ENCODE measurements at places on chromosomes 7 and 10. TPM values are rescaled to one million over a fixed set of nuclear protein-coding genes. Genes with fewer than 3 reads are reported as not detected.

The CYP17A1 gene
- total RNA-seq, result 1.1 TPM

GRCh38 chr7:136655414-136655813, 213.0 kb upstream of the CHRM2 start:
- no peak for DNase-seq

The PTPN20 gene
- 2.5 TPM for total RNA-seq

- no peak for DNase-seq
Measured at GRCh38 chr7:131501422-131501821, 55.0 kb downstream of the PODXL start.

DNA sequence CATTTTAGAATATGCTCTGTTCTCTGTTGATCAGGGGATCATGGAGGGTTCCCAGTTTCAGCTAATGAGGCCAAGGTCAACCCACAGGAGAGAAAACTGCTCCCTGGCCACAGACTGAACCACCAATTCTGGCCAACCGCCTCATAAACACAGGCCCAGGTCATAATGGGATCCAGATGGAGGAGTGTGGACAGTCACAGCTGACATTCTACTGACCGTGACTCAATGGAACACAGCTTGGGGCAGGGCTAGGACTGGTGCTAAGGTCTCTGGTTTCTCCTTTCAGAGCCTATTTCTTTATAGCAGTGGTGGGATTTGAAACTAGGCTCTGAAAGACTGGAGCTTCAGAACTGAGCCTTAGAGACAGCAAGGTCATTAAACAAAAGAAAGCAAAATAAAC, 68.3 kb downstream of the HIPK2 start:
- no peak for DNase-seq

DNA sequence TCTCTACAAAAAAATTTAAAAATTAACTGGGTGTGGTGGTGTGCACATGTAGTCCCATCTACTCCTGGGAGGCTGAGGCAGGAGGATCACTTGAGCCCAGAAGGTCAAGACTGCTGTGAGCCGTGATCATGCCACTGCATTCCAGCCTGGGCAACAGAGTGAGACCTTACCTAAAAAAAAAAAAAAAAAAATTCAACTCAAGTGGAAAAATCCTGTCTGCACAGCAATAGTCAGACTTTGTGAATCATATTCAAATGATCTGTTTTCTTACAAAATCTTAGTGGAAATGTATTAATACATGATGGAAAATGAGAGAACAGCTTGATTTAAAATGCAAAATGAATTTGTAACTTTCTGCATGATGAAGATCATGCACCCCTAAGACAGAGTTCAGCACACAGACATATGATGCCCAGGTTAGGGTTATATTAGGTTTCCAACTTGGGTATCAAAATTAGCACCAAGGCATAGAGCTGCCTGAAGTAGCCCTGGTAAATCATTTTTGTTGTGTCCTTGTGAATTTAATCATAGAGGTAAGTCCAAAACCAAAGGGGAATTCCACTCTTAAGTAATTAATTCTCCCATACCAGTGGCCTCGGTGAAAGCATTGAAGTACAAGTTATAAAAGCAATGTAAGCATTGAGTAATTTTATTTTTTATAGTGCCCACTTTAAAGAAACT, 93.8 kb downstream of the ADD3 start:
- no peak for DNase-seq

GRCh38 chr7:26662646-26663045, 201.7 kb downstream of the SKAP2 start:
- no peak for DNase-seq

GRCh38 chr7:80764132-80764531, 125.7 kb downstream of the CD36 start:
- DNase-seq, result no peak

DNA sequence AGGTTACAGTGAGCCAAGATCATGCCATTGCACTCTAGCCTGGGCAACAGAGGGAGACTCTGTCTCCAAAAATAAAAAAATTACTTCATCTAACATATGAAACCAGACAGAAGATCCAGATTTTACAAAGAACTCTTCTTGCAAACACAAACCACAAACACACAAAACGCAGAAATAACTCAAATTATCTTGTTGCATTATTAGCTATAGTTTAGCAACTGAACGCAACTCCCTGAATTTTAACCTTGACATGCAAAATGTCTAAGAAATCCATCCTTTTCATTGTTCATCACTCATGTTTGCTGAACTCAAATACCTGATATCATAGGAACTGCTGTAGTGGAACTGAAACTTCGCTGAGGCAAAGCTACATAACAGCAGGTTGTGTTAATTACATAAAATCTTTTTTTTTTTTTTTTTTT, 64.1 kb downstream of the MICU1 start:
- no peak for DNase-seq

GRCh38 chr10:68106656-68107055, 2.6 kb upstream of the MYPN start:
- no peak for DNase-seq

The SH2D4B gene
- total RNA-seq, result not detected

- no peak for DNase-seq
Measured at GRCh38 chr10:119518936-119519335, 23.6 kb downstream of the RGS10 start.

The CALCR gene
- 0.16 TPM for total RNA-seq

DNA sequence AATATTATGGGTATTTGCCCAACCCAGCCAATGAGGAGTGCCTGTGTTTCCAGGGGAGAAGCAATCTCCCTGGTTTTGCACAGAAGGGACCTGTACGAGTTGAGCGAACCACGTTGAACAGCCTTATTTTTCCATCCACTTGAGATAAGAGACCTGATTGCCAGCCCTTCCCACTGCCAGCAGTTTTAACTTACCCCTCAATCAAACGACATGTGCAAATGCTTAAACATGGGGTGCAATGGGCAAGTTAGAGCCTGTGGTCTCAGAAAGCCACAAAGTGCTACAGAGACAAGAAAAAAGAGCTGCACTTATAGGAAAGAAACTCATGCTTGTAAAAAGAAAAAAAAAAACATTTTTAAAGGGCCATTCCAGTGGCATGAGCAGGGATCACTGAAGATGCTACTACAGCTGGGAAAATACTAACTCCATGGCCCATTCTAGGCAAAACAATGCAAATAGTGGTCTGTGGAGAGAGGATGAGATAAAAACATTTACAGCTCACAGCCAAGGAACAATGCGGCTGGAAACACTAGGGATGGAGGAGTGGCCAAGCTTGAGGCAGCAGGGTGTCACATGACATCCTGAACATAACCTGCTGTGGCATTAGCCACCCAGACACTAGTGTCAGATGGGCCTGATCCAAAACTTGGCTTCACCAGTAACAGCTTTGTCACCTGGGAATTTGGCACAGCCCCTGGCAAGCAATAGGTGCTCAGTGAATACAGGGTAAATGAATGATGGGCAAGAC, 162.8 kb downstream of the ELMO1 start:
- DNase-seq, result no peak

GRCh38 chr7:43694399-43694748, 34.9 kb downstream of the COA1 start:
- no peak for DNase-seq

GRCh38 chr10:103761075-103761920, 94.1 kb downstream of the SH3PXD2A start:
- no peak for DNase-seq

- no peak for DNase-seq
Measured at GRCh38 chr10:78516756-78517155, 483.1 kb downstream of the RPS24 start.

DNA sequence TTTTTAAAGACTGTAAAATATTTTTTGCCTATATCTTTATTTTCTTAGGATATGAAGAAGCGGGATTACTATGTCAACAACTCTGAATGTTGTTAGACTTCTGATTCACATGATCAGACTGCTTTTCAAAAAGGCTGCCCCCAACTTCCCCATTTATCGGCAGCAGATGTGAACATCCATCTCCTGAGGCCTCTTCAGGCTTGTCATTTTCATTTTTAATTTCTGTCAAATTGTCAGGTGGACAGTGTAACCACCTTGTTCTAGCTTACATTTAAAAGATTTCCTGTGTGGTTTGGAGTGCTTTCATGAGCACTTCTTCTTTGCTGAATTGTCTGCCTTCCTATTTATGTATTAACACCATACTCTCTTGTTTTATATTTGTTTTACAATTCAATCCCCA, 78.8 kb upstream of the GSDME start:
- DNase-seq, result no peak

DNA sequence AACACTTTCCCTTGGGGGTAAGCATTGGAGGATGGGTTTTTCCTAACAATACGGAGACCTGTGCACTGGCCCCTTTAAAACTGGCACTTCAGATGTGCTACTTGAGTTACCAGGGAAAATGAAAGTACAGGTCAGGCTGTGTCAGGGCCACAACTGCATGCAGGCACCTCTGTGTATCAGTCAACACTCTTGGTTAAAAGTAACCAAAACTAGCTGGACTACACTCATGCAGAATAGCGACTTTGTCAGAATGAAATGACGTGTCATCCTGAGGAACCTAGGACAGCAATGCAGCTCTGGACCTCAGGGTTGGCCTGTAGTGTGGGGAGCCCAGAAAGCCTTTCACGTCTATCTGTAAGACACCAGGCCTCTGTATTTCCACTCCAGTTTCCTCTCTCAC, 33.8 kb upstream of the SMKR1 start:
- no peak for DNase-seq

DNA sequence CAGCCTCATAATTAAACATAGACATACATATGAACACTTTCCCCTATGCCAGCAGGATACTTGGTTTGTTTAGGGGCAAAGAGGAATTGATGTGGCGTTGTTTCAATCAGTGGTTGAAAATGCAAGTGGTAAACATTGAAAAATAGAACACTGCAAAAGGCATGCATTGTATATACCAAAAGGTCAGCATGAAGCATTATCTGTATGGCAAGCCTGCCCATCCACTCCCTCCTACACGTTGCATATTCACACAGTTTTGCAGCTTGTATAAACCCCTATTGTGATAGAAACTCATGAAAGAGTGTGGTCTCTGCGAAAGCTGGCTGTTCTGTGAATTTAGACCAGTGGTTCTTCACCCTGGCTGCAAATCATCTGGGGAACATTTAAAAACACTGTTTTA, 17.1 kb downstream of the CAV1 start:
- DNase-seq, result no peak

DNA sequence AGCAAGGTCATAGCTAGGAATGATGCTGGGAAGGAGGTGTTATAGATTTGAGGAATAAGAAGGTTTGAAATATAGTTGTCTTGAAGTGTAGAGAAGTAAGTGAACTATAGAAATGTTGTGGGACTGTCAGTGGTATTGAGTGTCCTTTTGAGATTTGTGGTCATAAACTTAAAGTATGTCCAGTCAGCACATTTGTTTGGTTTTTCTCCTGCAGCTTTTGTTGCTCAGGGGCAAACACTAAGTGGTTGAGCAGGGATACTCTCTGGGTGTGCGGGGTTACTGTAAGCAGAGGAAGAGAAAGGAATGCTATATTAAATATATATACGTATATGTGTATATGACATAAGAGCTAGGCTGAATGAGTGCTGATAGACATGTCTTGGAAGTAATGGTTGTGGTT, 67.1 kb downstream of the HECTD2 start:
- no peak for DNase-seq
